ENCODE measurements at places on chromosomes 2 and 18.

- no peak for DNase-seq
Observed at GRCh38 chr2:112582314-112582746, 2.1 kb upstream of the CHCHD5 start.

DNA sequence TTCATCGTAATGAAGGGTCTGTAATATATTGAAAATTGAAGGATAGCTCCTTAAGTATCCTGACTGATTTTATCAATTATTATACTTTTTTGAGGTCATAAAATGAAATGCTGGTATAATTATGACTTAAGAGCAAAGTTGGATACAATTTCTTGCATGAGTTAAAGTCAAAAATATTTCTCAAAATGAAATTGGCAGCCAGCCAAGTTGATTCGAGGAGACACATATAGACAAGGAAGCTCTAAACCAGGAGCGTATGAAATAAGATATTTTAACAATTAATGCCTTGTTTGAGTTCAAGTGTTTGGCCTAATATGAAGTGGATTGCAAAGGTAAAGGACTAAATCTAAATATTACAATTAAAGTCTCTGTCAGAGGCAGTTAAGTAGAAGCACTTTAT lies 260.4 kb upstream of the DSEL start:
- DNase-seq = no peak

- no peak for DNase-seq
Observed at GRCh38 chr2:146477383-146477782, 1367.4 kb upstream of the ACVR2A start.

- no peak for DNase-seq
Observed at GRCh38 chr2:104774631-104775030, 79.3 kb upstream of the POU3F3 start.

GRCh38 chr2:85952196-85952734 lies 63.5 kb upstream of the ST3GAL5 start:
- no peak for DNase-seq

DNA sequence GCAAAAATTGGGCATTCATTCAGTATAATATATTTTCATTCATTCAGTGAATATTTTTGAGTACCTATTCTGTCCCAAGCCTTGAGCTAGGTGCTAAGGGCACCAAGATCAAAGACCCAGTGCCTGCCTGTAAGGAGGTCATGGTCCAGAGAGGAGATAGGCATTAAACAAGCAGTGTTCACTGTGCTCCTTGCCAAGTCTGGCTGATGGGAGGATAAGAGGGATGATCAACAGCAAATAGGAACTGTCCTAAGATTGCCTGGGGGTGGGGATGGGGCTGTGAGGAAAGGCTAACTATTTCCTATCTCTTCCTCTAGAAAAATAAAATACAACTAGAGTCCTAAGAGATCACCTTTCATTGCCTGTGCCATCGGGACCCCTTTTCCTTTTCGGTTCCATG lies 60.4 kb downstream of the SETBP1 start:
- no peak for DNase-seq

DNA sequence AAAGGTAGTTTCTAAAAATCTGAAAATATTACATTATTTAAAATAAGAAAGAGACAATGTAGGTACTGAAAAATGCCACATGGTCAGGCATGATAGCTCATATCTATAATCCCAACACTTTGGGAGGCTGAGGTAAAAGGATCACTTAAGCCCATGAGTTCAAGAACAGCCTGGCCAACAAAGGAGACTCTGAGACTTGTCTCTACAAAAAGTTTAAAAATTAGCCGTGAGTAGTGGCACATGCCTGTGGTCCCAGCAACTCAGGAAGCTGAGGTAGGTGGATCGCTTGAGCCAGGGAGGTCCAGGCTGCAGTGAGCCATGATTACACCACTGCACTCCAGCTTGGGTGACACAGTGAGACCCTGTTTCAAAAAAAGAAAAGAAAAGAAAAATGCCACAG lies 21.8 kb downstream of the ATAD2B start:
- DNase-seq = no peak

DNA sequence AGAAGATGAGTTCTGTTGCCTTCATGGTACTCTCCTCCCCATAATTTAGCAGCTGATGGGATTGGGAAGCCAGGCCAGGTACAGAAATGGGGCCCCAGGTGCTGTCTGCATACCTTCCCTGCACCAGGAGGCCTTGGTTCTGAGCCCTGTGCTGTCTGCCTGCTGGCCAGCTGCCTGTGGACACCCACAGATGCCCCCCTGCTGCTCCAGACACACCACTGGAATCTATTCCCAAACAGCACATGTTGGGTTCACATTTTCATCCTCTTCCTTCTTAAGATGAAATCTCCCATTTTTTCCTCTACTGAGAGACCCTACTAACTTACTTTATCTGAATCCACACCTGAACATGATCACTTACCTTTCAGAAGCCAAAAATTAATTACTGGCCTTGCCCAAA lies 152.0 kb upstream of the CCDC68 start:
- DNase-seq = no peak

Data from stimulated activated CD4-positive, alpha-beta T cell treated with anti-CD3 and anti-CD28 coated beads, Interleukin-15, amount 100 ng/mL, for 1 hour (primary cell).